ENCODE measurements at places on chromosomes 7 and 10. TPM values are rescaled to one million over a fixed set of nuclear protein-coding genes. Genes with fewer than 3 reads are reported as not detected.

LAMB4 gene
- polyA plus RNA-seq: 0.02 TPM

PDE1C gene
- 5.3 TPM for polyA plus RNA-seq

ABCB1 gene
- polyA plus RNA-seq: not detected

- no peak for DNase-seq
Observed at GRCh38 chr10:118148247-118148646, 101.5 kb upstream of the RAB11FIP2 start.

GRCh38 chr10:60096761-60097513 lies 190.6 kb upstream of the CCDC6 start:
- no peak for DNase-seq

GRCh38 chr10:93199191-93199751 lies 125.6 kb downstream of the CYP26A1 start:
- no peak for DNase-seq

- DNase-seq: peak; percentile 4
Observed at GRCh38 chr10:48948470-48949037, 8.9 kb upstream of the LRRC18 start.

DNA sequence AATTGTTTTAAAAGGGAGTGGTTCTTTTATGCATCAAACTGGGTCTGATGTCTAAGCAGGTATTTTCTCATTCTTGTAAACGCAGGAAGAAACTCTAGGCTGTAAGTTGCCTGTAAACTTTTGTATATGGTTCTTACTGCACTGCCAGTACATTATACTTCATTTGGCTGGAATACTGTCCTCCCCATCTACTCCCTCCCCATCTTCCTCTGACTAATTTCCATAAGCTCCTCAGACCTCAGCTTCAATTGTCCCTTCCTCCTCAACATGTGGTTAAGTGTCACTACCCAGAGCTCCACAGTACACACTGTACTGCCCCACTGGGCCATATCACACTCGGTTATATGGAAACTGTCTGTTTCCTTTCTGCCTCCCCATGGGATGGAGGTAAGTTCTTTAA lies 161.4 kb upstream of the MDFIC start:
- no peak for DNase-seq

DNA sequence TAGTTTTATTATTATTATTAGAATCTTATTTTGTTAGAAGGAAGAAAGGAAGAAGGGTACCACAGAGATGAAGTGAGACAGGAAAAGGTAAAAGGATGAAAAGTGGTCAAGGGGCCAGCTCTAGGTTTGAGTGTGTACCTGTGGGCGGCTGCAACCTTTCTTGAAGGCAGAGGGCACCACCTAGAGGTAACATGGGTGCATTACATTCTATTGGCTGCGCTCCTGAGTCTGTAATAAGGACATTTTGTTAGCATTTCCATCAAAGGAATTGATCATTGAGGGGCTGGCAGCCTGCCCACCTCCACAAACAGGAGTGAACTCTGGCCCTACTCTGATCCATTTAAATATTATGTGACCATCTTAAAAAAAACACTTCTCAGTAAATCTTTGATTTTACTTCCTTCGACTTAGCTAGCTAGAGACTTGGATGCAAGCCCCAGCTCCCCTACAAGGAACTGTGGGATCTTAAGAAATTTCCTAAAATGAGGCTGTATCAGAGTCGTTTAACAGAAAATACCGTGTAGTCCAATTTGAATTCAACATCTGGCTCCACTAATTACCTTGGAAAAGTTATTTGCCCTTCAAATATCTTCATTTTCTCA lies 610.4 kb downstream of the IPMK start:
- peak; percentile 34 for DNase-seq

DNA sequence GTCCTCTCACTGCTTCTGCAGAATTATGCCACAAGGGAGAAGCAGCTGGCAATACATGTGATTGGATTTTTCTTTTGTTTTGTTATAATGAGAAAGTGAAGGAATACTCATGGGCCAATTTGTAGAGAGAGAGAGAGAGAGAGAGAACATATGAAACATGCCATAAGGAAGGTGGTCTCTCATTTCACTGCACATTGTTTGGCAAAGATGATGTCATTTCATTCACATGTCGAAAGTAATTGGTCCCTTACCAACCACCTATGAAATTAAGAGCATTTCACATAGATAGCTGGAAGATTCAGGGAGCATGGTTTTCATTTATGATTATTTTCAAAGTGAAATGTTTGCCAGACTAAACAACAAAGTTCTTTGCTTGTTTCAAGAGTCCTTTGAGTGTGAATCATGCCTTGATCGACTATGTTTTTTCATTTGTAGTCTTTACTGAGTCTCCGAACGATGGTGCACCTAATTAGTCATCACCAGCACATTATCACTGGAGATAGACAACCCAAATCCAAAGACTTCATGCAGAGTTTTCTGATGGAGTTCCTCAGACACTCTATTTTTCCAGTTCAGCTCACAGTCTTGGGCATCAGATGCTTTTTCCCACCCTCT lies 130.1 kb upstream of the ZEB1 start:
- no peak for DNase-seq

DNA sequence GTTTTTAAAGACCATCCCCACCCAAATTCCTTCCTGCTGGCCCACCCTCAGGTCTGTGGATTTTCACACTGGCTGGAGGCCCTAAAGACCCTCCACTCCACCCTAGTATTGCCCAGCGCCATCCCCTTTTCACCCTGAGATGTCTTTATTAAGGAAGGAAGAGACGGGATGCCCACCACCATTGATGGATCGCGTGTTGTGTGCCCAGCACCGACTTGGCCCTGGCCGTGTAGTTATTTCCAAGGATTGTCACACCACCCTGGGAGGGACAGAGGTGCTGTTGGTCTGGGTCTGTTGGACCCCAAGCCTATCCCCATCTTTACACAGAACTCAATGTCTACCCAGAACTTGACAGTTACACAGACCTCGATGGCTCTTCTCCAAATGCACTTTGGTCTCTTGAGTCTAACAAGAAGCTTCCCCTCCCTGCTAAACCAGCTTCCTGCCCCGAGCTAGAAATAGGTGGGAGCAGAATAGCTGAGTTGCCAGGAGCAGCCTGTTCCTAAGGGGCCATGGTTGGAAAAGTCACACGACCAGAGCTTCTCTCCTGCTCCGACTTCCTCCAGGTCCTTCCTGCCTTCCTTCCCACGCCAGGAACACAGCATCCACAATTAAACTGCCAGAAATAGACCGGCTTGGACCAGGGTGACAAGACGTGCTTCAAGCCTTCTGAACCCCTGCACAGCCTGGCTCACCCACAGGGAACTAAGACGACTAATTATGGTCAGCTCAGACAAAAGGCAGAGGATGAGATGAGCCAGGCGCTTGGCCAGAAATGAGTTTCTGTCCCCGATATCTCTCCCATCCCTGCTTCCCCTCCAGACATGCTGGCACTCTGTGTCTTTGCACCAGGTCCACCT lies 139.5 kb upstream of the CHST15 start:
- no peak for DNase-seq

- DNase-seq: no peak
Observed at GRCh38 chr7:98643236-98643985, 26.3 kb downstream of the NPTX2 start.
